ENCODE measurements at places on chromosomes 3 and 15.

DNA sequence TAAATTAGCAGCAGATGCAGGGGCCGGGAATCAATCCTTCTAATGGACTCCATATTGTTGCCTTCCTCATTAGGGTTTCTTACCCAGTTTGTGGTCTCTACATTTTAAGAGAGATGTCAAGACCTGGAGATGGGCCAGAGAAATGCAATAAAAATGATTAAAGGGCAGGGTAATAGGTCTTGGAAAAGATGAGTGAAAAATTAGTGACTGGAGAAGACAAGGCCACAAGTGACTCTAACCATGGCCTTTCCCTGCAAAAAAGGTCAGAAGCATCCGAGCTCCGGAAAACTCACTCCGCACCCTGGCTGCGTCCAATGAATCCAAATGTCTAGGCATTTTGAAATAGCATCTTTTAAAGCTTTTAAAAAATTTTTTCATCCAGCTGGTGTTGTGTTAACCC, 152.8 kb downstream of the ARRDC4 start:
- DNase-seq, result no peak

DNA sequence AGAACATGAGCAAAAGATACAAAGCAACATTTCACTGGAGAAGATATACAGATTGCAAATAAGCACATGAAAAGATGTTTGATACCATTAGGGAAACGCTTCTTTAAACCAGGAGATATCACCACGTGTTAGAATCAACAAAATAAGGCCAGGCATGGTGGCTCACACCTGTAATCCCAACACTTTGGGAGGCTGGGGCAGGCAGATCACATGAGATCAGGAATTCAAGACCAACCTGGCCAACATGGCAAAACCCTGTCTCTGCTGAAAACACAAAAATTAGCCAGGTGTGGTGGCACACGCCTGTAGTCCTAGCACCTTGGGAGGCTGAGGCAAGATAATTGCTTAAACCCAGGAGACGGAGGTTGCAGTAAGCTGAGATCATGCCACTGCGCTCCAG, 20.5 kb upstream of the MUC20 start:
- no peak for DNase-seq

- DNase-seq, result no peak
Observed at GRCh38 chr15:81941479-81941878, 104.3 kb downstream of the MEX3B start.

DNA sequence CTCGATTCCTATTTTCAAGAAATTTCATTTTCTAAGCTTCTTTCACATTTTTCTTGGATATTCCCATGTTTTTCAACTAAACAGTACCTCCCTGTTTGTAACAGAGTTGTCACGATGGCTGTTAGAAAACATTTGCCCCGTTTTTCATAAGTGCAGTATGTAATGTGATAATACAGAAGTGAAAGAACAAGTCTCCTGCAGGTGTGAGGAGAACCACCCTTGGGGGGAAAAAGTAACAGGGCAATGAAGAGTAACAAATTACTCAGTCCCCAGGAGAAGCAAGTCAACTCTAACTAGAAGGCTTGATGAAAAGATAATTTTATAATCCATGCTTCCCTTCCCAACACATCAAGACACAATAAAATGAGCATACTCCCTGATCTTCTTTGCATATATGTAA, 493.3 kb downstream of the FOXP1 start:
- DNase-seq, result no peak

DNA sequence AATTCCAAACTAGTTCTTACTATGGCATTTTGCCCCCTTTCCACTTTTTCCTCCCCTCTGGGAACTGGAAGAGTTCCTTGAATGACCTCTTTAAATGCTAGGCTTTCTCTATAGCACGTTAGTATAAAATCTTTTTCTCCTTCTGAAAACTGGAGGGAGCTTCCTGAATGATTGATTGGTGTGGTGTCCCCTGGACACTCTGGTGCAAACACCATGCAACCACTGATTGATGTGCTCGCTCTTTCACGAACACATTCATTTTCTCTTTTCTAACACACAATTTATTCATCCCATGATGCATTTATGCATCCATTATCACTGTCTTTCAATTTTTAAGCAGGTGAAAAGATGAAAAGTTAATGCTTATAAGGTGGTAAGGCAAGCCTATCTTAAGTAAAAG, 159.1 kb upstream of the NANOGP8 start:
- no peak for DNase-seq

Data from stimulated activated CD4-positive, alpha-beta T cell treated with anti-CD3 and anti-CD28 coated beads, Interleukin-15, amount 100 ng/mL, for 1 hour (primary cell).